H9 (cell line): ENCODE measurements at places on chromosomes 2 and 18. TPM values are rescaled to one million over a fixed set of nuclear protein-coding genes. Genes with fewer than 3 reads are reported as not detected.
A peak's percentile ranks its signal among the peaks of the same experiment; 100 is the strongest.

- DNase-seq, result no peak
- peaks cover 12% of the 10 kb centered on the region for H3K4me1 ChIP-seq
Measured at GRCh38 chr2:64223055-64223454, 78.8 kb upstream of the PELI1 start.

Gene DLX1
- total RNA-seq, result not detected in 2 replicates

DNA sequence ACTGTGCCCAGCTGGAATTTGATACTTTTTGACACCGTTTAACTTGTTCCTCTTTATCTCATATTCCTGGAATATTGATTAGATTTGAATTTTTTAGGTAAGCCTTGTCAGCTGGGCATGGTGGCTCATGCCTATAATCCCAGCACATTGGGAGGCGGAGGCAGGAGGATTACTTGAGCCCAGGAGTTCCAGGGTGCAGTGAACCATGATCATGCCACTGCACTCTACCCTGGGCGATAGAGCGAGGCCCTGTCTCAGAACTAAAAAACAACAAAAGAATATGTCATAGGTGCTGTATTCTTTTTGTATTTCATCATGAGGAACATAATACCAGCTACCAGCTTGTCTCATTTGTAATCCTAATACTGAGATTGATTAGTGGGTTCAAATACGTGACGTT, 90.3 kb downstream of the ZNF532 start:
- no peak overlapping the region for H3K27ac ChIP-seq
- no peak overlapping the region for H3K4me3 ChIP-seq
- peaks cover 40% of the 10 kb centered on the region for H3K36me3 ChIP-seq
- H3K27me3 ChIP-seq, result no peaks in the 10 kb centered on the region
- DNase-seq, result no peak
- H3K4me1 ChIP-seq, result no peaks in the 10 kb centered on the region

DNA sequence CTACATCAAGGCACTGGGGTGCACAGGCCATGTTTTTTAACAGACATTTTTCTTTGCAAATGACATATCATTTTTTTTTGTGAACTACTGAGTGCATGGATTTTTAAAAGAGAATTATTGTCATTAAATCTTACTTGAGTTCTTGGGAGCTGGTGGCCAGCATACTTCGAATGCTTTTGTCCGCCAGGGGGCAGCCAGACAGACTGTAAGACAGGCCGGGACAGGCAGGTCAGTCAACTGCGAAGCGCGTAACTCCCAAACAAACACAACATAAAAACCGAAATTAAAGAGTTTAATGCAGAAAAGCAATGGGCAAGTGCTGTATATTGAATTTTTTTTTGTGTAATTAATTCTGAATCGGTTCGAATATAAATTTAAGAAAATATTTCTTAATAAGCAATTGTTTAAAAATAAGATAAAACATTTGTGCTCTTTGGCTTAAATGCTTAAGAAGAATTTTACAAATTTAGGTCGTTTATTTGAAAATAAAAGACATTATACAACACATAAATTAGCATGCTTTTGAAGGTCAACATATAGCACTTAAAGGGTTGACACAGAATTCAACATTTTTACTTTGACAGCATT, 142.2 kb upstream of the PXDN start:
- H3K27ac ChIP-seq, result no peak overlapping the region
- DNase-seq, result peak; percentile 76
- no peak overlapping the region for H3K4me3 ChIP-seq
- H3K27me3 ChIP-seq, result no peaks in the 10 kb centered on the region
- no peaks in the 10 kb centered on the region for H3K36me3 ChIP-seq
- no peaks in the 10 kb centered on the region for H3K4me1 ChIP-seq

Gene ALPI
- not detected in 2 replicates for total RNA-seq

Gene RNF149
- 17.4 and 18.0 TPM in 2 replicates for total RNA-seq

Gene STEAP3
- total RNA-seq, result 15.4 and 15.9 TPM in 2 replicates

Gene GAREM2
- total RNA-seq, result 14.2 and 14.4 TPM in 2 replicates

Gene PID1
- total RNA-seq, result 1.4 and 1.9 TPM in 2 replicates

DNA sequence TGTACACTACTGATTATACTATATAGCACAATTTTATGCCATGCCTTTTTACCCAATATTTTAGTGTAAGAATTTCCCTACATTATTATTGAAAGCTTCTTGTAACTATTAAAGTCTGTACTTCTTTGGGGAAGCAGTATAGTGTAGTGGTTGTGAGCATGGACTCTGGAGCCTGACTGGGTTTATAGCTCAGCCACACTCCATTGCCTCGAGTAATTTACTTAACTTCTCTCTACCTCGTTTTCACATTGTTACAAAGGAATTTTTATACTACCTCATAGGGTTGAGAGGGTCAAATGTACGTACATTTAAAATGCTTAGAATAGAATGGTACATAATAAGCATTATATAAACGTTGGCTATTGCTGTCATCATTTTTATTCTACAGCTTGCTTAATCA, 139.2 kb downstream of the UBR3 start:
- H3K4me3 ChIP-seq, result no peak overlapping the region
- no peak overlapping the region for H3K27ac ChIP-seq
- H3K4me1 ChIP-seq, result no peaks in the 10 kb centered on the region
- no peak for DNase-seq
- no peaks in the 10 kb centered on the region for H3K27me3 ChIP-seq

GRCh38 chr18:79868811-79869541, 71.2 kb downstream of the KCNG2 start:
- H3K4me3 ChIP-seq, result no peak overlapping the region
- H3K4me1 ChIP-seq, result no peaks in the 10 kb centered on the region
- H3K27me3 ChIP-seq, result no peaks in the 10 kb centered on the region

Gene DAW1
- 0.37 TPM in 1 of 2 replicates, not detected in the other for total RNA-seq

Gene FOXI3
- 18.3 and 19.2 TPM in 2 replicates for total RNA-seq

Gene SERPINB3
- 1.7 TPM in 2 replicates for total RNA-seq

GRCh38 chr2:224042191-224042696, 3.2 kb upstream of the SERPINE2 start:
- no peak overlapping the region for H3K27ac ChIP-seq
- H3K4me1 ChIP-seq, result no peaks in the 10 kb centered on the region
- DNase-seq, result no peak

DNA sequence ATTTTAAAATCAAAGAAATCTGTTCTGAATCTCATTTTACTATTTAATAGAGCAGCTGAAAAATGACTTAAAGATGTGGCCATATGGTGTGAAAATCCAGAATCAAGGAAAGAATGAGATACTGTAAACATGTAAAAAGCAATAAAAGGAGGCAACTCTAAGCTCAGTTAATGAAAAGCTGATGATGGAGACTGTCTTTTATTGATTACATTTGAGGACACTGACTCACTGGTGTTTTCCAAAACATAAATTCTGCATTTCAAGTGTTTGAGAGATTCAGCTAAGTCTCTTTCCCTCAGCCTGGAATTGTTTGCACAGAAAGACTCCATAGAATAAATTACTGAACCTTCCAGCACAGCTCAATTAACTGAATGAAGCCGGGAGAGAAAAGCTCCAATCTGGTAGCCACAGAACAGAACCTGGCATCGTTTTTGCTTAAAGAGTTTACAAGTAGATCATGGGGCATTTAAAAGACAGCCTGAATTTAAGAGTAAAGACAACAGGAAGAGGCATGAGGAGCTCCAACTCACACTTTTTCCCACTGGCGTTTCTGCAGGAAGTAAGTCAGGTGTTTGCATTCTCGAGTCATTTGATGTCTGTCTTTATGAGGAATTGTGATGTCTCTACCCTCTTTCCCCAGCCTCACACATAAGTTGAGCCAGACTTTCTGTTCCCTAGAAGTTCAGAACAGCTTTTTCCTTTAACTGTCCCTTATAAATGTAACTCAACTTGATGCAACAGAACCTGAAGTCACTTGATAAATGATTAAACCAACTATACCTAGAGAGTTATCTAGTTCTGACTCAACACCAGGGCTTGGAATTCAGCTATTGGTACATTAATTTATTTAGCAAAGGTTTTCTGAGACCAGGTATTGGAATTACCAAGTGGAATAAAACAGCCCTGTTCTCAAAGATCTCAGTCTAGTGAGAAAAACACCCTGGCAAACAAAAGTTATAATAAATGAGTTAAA, 53.3 kb downstream of the FTCDNL1 start:
- H3K27me3 ChIP-seq, result no peaks in the 10 kb centered on the region
- no peak overlapping the region for H3K27ac ChIP-seq
- no peak for DNase-seq
- H3K36me3 ChIP-seq, result no peaks in the 10 kb centered on the region
- H3K4me3 ChIP-seq, result no peak overlapping the region

DNA sequence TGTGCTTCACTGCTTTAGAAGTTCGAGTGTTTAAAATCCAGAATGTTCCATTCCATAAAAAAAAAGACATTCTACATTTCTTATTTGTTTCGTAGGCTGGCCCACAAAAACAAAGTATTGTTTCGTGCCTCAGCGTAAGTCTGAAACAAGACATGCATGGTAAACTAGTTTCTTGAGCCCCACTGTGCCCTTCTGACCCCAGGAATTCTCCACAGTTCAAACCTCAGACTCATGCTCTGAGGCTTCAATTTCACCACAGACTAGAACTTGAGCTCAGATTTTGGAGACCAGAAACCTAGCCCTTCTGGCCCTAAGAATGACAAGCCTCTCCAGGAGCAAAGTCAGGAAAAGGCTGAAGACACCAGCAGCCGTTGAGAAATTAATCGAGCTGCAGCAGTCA, 151.5 kb downstream of the SLC8A1 start:
- H3K4me3 ChIP-seq, result no peak overlapping the region
- DNase-seq, result no peak
- no peak overlapping the region for H3K27ac ChIP-seq
- no peaks in the 10 kb centered on the region for H3K36me3 ChIP-seq

- H3K36me3 ChIP-seq, result no peaks in the 10 kb centered on the region
- H3K27me3 ChIP-seq, result no peaks in the 10 kb centered on the region
Measured at GRCh38 chr2:10732924-10733565, 11.6 kb downstream of the ATP6V1C2 start.

- H3K4me3 ChIP-seq, result no peak overlapping the region
- no peak for DNase-seq
- no peaks in the 10 kb centered on the region for H3K27me3 ChIP-seq
- H3K27ac ChIP-seq, result no peak overlapping the region
- no peaks in the 10 kb centered on the region; the same call in 1 of the 2 replicates for H3K36me3 ChIP-seq
Measured at GRCh38 chr2:234462218-234462992, 34.5 kb downstream of the ARL4C start.

Gene ICOS
- total RNA-seq, result not detected in 2 replicates

DNA sequence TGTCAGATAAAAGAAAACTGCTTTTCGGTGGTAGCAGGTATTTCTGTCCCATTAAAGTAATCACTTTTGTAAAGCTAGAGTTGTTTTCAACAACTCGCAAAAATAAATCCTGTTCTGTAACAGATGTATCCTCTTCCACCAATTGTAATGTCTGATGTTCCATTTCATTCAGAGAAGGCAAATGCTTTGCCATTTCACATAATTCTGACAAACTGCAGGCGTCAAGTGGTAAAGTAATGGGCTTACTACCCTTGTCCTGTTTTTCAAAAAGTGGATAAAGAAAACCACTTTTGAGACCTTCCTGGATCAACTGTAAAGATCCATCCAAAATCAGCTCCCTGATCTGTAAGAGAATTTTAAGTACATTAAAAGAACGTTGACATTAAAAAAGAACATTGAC, 16.6 kb downstream of the METTL4 start:
- no peak overlapping the region for H3K27ac ChIP-seq
- H3K4me1 ChIP-seq, result no peaks in the 10 kb centered on the region
- H3K36me3 ChIP-seq, result peaks cover 5% of the 10 kb centered on the region; the same call in 2 of the 3 replicates
- H3K4me3 ChIP-seq, result no peak overlapping the region
- no peaks in the 10 kb centered on the region for H3K27me3 ChIP-seq

- H3K4me1 ChIP-seq, result no peaks in the 10 kb centered on the region
- no peaks in the 10 kb centered on the region for H3K27me3 ChIP-seq
- DNase-seq, result no peak
- H3K27ac ChIP-seq, result no peak overlapping the region
- no peaks in the 10 kb centered on the region for H3K36me3 ChIP-seq
Measured at GRCh38 chr18:49073437-49073836, 122.7 kb upstream of the SMAD7 start.

DNA sequence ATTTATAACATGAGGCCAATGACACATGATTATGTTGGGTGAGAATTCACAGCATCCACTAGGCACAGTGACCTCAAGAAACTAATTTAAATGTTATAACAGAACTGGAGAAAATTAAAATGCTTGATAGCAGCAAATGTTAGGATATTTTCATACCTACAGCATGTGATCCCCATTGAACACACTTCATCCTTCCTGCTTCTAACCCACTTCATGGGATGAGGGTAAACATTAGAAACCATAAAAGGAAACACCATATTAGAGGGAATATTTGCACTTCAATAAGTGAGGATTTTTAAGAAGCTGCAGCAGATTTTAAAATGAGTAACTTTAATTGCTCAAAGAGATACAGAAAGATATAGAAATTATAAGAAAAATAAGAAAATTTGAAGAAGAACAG, 117.1 kb downstream of the FSHR start:
- no peaks in the 10 kb centered on the region for H3K36me3 ChIP-seq
- no peaks in the 10 kb centered on the region for H3K27me3 ChIP-seq
- no peak overlapping the region for H3K4me3 ChIP-seq
- DNase-seq, result no peak
- no peaks in the 10 kb centered on the region for H3K4me1 ChIP-seq

Gene CDH2
- total RNA-seq, result 35.4 and 36.2 TPM in 2 replicates

DNA sequence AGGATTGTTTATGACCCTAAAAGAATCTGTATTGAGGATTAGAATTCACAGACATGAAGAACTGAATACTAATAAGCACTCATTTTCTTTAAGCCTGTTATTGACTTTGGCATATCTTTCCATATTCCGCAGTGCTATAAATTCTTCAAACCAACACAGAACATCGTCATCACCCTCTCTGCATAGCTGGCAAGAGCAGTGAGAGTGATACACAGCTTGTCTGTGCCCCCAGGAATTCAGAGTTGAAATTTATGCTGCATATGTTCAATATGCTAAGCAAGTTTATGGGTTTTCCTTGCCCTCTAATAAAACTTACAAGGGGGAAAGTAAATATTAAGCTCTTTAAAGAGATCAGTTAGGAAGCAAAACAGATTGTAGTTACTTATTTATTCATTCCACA, 32.7 kb downstream of the CTLA4 start:
- no peaks in the 10 kb centered on the region for H3K4me1 ChIP-seq
- H3K36me3 ChIP-seq, result peaks cover 11% of the 10 kb centered on the region
- H3K27me3 ChIP-seq, result no peaks in the 10 kb centered on the region
- no peak overlapping the region for H3K27ac ChIP-seq
- no peak for DNase-seq

GRCh38 chr2:109207176-109207575, 78.2 kb downstream of the SH3RF3 start:
- H3K27ac ChIP-seq, result no peak overlapping the region
- DNase-seq, result no peak
- H3K27me3 ChIP-seq, result no peaks in the 10 kb centered on the region
- H3K36me3 ChIP-seq, result no peaks in the 10 kb centered on the region
- peaks cover 4% of the 10 kb centered on the region; the same call in 1 of the 2 replicates for H3K4me1 ChIP-seq

DNA sequence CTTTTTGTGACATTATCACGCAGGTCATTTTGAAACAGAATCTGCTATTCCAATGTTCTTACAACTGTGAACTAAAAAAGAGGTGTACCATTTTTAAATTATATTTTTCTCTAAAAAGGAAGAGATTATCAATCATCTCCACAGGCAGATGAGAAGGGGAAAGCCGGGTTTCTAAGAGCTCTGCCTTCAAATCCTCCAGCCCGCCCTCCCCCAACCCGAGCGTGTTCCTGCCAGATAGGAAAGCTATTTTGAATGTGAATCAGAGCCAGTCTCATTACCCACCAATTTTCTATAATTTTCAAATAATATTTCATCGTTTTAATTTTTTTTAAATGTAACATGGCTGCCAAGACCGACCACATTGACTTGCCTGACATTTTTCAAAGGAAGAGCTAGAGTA, 65.9 kb downstream of the KCNF1 start:
- no peaks in the 10 kb centered on the region for H3K27me3 ChIP-seq
- H3K4me3 ChIP-seq, result no peak overlapping the region
- no peaks in the 10 kb centered on the region; the same call in 1 of the 2 replicates for H3K4me1 ChIP-seq
- no peak overlapping the region for H3K27ac ChIP-seq
- H3K36me3 ChIP-seq, result peaks cover 5% of the 10 kb centered on the region; the same call in 1 of the 3 replicates
- DNase-seq, result no peak

Gene GATA6
- total RNA-seq, result 0.04 TPM in 1 of 2 replicates, not detected in the other
